ENCODE measurements at places on chromosomes 1 and 21.

- DNase-seq = peak; percentile 93
These were observed 70.6 kb upstream of the GCLM start for GRCh38 chr1:93979718-93980319.

DNA sequence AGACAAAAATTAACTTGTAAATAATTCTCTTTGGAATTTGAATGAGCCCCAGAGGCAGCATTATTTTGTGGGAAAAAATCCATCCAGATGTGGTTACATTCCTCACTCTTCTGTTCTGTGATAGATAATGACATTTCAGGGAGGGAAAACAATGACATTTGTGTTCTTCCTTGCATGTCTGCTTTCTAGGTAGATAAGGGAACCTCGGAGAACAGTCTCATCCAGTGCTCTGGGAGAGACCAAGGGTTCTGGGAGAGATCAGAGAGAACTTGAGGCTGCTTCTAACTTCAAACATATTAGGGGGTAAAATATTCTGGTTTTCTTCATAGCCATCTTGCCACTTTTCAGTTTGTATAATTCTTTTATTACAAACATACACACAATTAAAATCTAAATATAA lies 269.2 kb downstream of the NEGR1 start:
- DNase-seq = no peak

DNA sequence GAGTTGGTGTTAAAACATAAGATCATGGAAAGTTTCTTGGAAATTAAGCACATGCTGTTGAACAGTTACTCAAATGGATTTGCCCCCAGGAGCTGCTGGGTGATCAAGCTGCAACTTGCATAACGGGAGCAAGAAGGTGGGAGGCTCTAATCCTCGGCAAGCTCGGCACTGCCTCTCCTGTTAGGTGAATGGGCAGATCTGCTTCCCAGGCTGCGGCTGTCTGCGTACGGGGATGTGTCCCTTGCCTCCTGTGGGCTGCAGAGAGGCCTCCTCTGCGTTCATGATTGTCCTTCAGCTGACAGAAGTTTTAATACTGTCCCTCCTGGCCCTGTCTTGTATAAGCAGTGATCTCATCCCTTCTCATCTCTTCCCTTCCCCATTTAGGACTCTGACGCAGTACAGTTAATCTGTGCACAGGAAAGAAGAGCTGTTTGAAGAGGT lies 36.7 kb downstream of the ATP1A1 start:
- no peak for DNase-seq

- DNase-seq = peak; percentile 46
These were observed 65.2 kb downstream of the BCAR3 start for GRCh38 chr1:93616221-93616995.

GRCh38 chr1:92964998-92965397 lies 3.7 kb upstream of the DIPK1A start:
- no peak for DNase-seq

- DNase-seq = no peak
These were observed 58.0 kb downstream of the MEGF6 start for GRCh38 chr1:3553166-3553939.

- peak; percentile 77 for DNase-seq
These were observed at the start of gene CCDC28B for GRCh38 chr1:32200226-32201010. CCDC28B (plus strand) TSS chr1:32200595; CDS start chr1:32201936, 1,341 bp downstream.

GRCh38 chr21:31526040-31526439 lies 133.5 kb upstream of the SOD1 start:
- DNase-seq = no peak

- DNase-seq = no peak
These were observed 5.5 kb upstream of the IFNGR2 start for GRCh38 chr21:33397717-33398116.

GRCh38 chr1:46527474-46528296 lies 23.8 kb downstream of the KNCN start:
- DNase-seq = peak; percentile 32

DNA sequence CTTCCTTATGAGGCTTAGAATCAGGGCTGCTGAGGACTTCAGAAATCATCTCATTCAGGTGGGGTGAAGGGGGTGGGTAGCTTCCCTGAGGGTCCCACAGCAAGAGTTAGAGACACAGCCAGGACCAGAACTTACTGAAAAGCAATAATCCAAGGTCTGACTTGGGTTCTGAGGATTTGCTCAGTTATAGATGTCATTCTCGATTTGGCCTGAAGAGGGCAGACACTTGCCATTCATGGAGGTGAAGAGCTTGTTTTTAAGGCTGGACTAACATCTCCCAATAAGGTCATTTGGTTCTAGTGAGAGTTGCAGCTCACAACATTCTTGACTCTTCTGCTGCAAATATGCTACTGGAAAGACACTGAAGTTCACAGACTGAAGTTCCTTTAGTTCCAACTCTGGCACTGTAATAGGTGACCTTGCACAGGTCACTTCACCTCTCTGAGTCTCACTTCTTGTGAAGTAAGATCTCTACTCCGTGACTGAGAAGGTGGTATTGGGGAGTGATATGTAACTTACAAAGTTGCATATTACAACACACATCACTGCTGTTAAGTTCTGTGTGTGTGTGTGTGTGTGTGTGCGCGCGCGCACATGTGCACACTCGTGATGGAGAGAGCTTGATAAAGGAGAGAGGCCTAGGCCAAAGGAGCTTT lies 69.8 kb upstream of the DIRAS3 start:
- peak; percentile 31 for DNase-seq

DNA sequence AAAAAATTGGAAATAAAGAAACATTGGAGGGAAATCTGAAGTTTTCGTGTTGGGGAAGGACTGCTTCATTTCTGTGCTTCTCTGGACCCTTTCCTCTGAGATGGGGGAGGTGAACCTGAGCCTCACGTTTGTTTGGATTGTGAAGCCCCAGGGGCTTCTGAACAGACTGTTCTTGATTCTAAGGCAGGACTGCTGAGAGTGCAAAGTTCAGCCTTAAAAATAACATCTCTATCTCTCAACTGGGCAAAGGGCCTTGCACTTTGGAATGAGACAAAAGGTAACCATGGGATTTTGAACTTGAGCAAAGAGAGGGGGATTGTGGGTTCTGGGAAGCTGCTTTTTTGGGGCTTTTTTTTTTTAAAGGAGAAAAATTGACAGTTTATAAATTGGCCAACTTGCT lies 45.0 kb downstream of the GPR88 start:
- DNase-seq = no peak

GRCh38 chr1:31498376-31499040 lies 77.8 kb upstream of the TINAGL1 start:
- no peak for DNase-seq

DNA sequence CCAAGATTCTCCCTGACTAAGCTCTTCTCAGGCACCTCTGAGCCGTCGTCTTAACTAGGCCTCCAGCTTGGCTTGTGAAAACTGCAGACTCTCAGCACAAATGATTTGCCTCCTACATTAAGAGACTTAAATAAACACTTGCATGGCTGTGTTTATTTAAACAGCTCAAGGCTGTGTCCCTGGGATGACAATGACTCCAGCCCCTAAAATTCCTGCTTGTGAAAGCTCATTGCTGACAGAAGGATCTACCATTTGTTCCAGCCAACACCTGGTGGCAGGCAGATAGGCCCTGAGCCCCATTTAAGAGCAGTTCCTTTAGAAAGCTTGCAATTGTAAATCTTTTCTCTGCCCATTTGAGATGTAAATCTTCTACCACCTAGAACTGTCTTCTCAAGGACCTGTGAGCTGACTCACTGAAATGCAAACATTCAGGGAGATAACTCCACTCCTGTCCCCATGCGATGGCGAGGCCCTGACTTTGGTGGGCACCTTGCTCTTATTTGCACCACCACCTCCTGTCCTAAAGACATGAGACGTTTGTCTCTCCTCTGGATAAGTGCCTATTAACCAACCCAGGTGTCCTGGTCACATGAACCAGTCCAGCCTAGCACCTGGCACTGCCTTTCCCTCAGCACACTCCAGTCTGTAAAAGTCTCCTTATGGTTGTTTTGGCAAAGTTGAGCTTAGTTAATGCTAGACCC lies 15.1 kb upstream of the PCP4 start:
- peak; percentile 38 for DNase-seq

DNA sequence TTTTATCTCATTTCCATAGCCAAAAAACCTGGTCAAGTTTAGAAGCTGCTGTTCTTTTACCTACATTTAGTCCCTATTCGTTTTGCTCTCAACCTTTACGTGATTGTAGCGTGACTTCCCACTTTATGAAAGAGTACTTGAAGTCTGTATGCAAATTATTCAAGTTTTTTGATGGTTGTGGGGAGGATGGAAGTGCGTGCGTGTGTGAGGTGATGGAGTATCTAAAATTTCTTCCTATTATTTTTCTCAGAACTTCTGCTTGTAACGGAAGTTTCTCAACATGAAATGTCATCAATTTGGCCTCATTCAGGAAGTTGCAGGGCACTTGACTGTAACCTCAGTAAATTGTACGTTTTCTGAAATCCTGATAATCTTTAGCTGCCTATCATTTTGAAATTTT lies 64.0 kb downstream of the SAMSN1 start:
- no peak for DNase-seq

Data from SHP77 (cell line).